ENCODE measurements at places on chromosomes 16 and 17.

DNA sequence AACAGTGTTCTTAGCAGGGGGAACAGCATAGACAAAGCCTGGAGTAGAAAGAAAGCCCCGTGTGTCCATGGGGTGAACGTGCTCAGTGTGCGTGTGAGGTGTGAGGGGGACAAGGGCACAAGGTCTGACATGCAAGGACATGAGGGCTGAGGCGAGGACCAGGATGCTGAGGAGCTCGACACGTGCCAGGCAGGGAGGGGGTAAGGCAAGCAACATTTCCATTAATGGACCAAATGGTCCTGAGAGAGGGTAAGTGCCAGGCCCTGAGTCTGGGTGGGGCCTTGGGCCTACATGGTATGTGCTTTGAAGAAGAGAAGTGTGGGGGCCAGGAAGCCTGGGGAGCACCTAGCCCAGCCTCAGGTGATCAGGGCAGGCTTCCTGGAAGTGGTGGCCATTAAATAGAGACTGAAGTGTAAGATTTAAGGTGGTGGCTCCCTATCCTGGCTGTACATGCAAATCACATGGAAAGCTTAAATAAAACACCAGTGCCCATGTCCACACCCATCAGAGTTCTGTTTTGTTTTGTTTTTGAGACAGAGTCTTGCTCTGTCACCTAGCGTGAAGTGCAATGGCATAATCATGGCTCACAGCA, 29.3 kb downstream of the ADCY7 start:
- no peak for DNase-seq

DNA sequence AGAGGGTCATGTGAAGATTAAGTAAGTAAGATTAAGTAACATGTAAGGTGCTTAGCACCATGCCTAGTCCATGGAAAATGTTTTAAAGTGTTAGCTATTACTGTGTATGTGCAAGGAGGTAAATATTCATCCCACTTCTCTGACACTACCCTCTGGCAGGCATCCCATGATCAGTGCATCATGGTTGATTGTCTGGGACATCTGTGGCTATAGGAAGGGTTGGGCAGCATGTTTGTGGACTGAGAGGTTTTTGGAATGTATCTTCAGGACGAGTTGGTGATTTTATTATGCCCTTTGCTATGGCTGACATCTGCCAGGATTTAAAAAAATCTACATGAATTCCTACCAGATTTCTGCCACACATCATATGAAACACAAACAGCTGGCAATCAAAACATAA, 6.5 kb upstream of the TAOK1 start:
- no peak for DNase-seq

DNA sequence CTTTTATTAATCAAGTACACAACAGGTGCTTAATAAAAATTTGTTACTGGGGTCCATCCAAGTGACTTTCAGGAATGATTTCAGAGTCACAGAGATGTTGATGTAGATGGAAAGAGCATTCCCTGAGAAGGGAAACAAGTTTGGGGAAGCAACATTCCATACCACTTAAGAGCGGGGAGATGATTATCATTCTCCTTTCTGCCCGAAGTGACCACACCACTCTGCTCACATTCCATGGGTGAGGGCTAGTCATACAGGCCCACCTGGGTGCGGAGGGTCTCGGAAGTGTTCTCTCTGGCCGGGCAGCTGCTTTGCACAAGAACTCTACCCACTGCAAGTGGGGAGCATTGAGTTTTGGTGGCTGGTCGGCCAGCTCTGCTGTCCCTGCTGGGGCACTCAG, 231.4 kb downstream of the SNX29 start:
- no peak for DNase-seq

- DNase-seq = no peak
These were observed 6.9 kb downstream of the METRNL start for GRCh38 chr17:83086199-83086880.

DNA sequence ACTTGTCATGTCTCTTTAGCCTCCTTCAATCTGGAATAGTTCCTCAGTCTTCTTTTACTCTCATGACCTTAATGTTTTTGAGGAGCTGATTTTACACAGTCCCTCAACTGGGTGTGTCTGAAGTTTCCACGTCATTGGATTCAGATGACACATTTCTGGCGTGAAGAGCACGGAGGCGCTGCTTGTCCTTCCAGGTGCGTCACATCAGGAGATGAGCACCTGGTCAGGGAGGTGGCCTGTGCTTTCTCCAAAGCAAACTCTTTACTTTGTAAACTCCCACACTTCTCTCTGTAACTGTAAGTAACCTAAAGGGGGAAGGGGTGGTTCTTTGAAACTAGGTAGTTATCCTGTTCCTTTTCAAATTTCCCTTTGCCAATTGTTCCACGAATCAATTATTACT, 52.5 kb upstream of the MNT start:
- DNase-seq = no peak

DNA sequence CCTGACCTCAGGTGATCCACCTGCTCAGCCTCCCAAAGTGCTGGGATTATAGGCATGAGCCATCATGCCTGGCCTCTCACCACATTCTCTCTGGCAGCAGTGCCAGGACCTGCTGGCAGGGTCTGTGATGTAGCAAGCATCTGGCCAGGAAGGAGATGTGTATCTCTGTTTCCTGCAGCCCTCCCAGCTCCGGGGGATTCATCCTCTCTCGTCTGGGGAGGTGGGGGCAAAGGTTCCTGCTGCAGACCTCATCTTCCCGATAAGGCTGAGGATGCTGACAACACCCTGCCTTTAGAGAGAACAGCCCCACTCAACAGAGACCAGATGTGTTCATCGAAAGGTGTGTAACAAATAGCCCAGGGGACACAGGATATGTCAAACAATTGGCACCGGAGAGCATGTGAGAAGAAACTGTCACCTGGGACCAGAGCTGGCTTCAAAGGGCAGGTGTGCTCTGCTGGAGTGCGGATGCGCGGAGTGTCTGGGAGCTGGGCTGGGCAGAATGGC, 54.8 kb upstream of the SEC14L1 start:
- no peak for DNase-seq

DNA sequence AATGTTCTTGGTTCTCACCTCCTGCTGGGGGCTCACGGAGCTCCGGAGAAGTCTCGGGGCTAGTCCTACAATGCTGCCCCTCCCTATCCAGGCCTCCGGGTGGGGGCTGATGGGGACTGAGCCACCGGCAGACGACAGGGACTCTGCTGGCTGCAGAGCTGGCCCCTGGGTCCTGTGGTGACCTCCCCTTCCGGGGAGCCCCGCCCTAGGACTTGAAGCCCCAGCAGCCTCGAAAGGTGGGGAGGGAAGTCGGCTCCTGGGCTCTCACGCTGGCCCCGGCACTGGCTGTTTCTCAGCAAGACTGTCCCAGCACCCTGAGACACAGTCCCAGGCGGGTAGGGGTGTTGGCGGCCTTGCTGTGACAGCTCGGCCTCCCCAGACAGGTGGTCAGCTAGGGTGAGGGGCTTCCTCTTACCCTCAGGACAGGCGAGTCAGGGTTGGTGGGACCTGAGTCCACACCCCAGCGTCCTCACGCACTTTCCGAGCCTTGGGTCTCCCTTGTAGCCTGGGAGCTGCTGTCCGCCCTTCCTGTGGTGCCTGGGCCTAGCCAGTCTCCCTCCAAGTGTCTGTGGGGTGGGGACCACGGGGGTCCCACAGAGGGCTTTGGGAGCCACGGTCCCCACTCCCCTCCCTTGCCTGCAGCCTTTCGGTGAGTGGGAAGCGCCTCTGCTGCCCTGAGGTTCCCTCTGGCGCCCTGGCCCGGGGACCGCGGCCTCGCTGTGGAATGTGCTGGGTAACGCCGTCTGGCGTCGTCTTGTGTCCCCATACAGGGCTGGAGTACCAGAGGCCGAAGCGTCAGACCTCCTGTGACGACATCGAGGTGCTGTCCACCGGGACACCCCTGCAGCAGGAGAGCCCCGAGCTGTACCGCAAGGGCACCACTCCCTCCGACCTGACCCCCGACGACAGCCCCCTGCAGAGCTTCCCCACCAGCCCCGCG, 76.6 kb downstream of the KLHDC4 start:
- DNase-seq = no peak

DNA sequence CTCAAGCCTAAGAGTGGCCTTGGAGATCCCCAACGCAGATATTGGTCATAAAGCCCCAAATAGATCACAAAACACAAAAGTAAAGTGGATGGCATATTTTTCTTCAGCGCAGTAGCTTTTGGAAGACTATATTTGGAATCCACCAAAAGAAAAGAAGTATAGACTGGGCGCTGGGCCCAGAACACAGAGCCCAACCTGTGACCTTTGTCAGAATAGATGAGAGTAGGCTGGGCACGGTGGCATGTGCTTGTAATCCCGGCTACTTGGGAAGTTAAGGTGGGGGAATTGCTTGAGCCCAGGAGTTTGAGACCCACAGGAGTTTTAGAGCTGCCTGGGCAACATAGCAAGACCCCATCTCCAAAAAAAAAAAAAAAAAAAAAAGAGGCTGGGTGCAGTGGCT, 14.6 kb downstream of the SCIMP start:
- no peak for DNase-seq

DNA sequence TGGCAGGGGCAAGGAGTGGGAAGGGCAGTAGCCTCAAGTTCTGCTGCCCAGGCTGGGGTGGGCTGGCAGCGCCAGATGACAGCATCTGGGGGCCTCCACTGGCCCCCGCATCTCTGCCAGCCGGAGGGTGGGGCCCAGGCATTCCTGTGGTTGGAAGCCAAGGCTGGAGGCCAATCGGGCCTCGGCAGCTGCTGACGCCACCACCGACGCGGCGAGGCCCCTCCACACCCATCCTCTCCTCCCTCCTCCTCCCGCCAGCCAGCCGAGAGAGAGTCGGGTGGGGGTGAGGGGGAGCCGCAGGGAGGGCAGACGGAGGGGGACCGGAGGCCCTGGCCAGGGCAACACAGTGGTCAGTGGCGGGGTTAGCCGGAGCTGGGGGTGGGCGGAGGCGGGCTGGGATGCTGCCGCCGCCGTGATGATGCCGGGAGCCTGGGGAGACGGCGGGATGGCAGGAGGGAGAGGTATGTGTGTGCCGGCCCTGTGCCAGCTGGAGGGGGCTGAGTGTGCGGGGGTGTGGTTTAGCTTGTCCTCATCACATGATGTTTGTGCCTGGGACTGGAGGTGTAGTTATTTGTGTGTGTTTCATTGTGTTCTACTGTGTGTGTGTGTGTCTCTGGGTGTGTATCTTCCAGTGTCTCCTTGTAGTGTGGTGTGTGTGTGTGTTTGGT, 36.6 kb downstream of the ARHGAP23 start:
- DNase-seq = peak; percentile 28

GRCh38 chr16:83713597-83713996, 94.2 kb upstream of the HSBP1 start:
- peak; percentile 12 for DNase-seq

- DNase-seq = no peak
These were observed 27.5 kb upstream of the NKD1 start for GRCh38 chr16:50520451-50521245.

GRCh38 chr16:81446907-81447268, 2.3 kb downstream of the CMIP start:
- no peak for DNase-seq

DNA sequence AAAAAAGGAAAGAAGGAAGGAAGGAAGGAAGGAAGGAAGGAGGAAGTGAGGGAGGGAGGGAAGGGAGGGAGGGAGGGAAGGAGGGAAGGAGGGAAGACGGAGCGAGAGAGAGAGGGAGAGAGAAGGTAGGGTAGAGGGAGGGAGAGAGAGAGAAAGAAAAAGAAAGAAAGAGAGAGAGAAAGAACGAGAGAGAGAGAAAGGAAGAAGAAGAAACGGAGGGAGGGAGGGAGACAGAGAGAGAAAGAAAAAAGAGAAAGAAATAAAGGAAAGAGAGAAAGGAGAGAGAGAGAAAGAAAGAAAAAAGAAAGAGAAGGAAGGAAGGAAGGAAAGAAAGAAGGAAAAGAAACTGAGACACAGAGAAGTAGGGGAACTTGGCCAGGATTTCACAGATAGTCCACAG, 8.4 kb upstream of the SLC6A2 start:
- no peak for DNase-seq

DNA sequence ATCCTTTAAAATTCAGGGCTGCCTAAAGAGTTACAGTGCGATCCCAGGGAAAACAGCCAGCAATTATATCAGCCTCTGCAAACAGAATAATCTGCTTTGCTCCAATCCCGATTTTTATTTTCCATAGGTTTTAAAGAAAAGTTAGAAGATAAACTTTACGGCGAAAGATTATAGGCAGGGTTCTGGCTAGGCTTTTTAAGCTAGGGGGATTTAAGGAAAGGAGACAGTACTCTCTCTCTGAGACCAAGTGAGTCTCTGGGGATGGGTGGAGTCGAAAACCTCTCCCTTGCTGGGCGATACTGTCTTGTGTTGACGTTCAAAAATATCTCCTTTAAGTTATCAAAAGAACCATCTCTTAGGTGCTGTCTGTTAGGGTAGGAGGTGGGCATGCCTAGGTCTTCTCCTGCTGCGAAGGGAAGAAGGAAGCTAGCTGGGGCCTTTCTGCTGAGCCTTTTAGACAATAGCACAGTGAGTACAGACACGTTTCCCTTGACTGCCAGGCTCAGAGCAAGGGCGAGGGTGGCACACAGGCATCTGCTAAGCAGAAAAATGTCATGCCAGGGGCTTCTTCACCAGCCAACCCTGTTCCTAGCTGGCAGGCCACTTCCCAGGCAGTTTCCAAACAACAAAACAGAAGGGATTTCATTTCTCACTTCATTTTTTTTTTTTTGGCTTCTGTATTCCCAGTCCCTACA, 167.9 kb upstream of the MAF start:
- no peak for DNase-seq

DNA sequence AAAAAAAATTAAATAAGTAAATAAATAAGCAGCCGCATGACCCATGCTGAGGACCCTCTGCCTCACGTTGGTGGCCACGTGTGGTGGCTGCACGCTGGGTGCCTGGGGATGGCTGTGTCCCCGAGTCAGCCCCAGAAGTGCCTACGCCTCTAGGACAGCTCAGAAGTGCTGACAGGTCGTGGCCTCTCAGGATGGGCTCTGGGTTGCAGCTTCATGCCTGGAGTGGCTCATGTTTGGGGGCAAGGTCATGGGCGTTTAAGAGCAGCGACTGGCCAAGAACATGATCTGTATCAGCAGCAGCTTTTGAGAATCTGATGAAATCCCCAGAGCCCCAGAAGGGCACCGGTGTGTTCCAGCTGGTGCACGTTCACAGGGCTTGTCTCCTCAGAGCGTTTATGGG, 26.8 kb upstream of the CAPN15 start:
- no peak for DNase-seq

GRCh38 chr17:49382556-49382955, 20.5 kb upstream of the ZNF652 start:
- DNase-seq = no peak

- peak; percentile 17 for DNase-seq
These were observed 16.8 kb downstream of the UTS2R start for GRCh38 chr17:82388223-82388921.

DNA sequence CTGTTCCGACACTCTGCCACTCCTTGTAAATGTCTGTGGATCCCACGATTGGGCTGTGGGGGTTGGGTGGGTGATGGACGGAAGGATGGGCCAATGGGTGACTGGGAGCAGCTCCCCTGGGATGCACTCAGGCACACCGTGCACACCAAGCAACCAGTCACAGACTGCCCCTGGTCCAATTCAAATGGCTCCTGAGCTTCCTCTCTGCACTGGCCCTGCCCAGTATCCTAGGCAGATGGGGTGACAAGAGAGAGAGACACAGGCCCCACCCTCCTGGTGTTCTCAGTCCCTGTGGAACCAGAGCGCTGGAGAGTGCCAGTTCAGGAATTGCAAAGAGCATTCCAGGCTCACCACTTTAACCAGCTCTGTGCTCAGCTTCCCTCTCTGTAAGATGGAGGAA, 32.8 kb downstream of the BEAN1 start:
- DNase-seq = no peak

All from RKO (cell line).